ENCODE measurements at places on chromosomes 11 and 22.

GRCh38 chr22:22588485-22589164 is 29.6 kb upstream of the PRAME start:
- no peak for DNase-seq

DNA sequence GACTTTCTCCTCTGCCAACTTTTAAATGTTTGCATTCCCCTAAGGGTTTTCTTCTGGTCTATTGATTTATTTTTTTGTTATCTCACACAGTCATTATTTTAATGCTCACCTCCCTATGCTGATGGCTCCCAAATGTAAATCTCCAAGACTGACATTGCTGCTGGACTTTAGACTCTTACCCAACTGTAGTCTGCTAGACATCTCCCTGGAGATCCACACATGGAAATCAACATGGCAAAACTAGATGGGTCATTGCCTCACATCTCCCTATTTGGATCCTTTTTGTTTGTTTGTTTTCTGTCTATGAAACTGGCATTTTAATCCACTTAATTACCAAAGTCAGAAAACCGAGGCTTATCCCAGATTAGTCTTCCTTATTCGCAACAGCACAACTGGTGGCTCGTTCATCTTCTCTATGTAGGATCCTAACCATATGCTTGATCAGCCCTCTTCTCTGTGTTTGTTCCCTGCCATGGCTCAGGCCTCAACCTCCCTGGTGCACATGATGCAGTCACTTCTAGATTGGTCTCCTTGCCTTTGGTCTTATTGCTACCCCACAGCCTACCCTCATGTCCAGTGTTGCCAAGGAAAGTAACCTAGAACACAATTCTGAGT is 37.3 kb downstream of the SC5D start:
- DNase-seq = no peak

DNA sequence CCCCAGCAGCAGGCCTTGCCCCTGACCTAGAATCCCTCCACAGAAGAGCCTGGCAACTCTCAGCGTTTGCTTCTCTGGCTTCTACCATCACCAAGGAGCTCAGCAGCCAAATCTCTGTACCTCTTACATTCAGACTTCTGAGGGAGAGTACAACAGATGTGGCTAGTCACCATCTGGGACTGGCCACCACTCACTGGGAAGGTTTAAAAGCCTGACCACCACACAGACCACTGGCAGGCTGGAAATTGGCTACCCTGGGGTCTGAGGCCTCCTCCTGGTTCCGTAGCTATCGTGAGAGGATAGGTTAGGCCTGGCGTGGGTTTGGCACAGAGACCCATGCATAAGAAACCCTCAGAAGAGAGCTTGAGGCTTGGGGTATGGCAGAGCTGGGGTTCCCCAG is 478.5 kb upstream of the CADM1 start:
- DNase-seq = no peak

GRCh38 chr11:67302571-67303131 is 679 bp upstream of the SSH3 start:
- no peak for DNase-seq

DNA sequence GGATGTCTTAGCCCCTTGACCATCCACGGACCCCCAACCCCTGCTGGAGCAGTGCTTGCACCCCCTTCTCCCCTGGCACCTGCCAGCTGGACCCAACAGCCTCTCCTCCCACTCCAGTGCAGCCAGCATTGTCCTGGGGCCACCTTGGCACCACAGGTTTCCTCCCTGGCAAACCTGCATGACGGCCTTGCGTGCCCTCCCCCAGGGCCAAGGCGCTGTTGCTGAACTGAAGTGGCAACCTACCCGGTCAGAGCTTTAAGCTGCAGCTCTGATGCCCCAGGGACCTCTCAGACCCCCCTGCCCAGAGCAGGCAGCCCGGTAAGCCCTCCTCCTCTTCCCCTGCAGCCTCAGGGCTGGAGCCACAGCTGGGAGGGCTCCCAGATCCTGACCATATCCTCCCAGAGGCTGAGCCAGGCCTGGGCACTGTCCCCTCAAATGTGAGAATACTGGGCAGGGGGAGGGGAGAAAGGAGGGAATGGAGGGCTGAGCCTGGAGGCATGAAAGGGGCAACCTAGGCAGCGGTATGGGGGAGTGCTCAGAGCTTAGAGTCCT is 1.8 kb upstream of the LRRC75B start:
- no peak for DNase-seq

- no peak for DNase-seq
These were observed 136.0 kb downstream of the LRRC4C start for GRCh38 chr11:41323446-41323845.

GRCh38 chr11:43418197-43418596 is 59.5 kb downstream of the TTC17 start:
- DNase-seq = no peak

DNA sequence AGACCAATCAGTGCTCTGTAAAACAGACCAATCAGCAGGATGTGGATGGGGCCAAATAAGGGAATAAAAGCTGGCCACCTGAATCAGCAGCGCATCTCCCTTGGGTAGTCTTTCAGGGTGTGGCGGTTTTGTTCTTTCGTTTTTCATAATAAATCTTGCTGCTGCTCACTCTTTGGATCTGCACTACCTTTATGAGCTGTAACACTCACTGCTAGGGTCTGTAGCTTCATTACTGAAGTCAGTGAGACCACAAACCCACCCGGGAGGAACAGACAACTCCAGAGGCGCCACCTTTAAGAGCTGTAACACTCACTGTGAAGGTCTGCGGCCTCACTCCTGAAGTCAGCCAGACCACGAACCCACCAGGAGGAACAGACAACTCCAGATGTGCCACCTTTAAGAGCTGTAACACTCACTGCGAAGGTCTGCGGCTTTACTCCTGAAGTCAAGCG is 175.5 kb upstream of the PDGFD start:
- DNase-seq = no peak

DNA sequence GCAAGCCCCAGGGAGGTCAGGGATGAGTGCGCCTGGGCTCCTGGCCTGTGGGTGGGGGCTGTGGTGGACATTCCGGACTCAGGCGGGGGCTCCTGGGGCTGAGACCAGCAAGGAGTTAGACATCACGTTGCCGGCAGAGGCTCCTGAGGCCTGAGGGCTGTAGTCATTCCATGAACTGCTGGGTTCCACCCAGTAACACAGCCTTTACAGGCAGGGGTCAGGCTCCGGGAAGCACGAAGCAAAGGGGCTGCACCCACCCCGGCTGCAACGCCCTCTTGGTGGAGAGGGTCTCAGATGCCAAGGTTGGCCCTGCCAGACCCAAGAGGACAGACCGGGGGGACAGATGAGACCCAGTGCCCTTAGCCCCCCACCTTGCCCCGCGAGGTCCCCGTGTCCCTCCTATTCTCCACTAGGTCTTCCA is 9.0 kb downstream of the TNNT3 start:
- DNase-seq = no peak

DNA sequence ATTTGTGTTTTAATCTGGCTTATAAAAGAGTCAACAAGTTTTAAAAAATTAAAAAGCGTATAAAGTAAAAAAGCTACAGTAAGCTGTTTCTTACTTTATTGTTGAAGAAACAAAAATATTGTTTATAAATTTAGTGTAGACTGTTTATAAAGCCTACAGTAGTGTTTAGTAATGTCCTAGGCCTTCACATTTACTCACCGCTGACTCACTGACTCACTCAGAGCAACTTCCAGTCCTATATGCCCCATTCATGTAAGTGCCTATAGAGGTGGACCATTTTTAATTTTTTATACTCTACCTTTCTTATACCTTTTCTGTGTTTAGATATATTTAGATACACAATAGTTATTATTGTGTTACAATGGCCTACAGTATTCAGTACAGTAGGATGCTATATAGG is 12.2 kb downstream of the MPPED2 start:
- no peak for DNase-seq

GRCh38 chr11:31240340-31240904 is 129.1 kb downstream of the DCDC1 start:
- DNase-seq = peak; percentile 3

DNA sequence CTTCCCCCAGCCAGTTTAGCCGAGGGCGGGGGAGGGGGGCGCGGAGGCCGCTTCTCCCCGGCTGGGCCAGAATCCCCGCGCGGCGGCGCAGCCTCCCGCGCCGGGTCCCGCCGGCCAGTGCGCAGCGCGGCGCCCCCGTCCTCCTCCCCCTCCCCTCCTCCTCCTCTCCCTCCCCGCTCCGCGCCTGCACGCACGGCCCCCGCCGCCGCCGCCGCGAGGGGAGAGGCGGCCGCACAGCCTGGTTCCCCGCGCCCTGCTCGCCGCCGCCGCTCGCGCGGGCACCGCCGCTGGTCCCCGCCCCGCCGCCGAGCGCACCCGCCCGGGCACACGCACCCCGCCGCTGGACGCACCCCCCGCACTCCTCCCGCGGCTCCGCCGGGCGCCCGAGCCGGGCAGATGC is at the start of gene FLRT1:
Gene FLRT1 (plus strand): TSS at position 356 of the 400 bp plus-strand sequence. CDS start 80,337 bp downstream, outside the sequence.
- DNase-seq = no peak
